ENCODE measurements at places on chromosomes 2 and 18.

- DNase-seq, result no peak
These were observed 8.4 kb downstream of the COX5B start for GRCh38 chr2:97654309-97654708.

- no peak for DNase-seq
These were observed 20.7 kb downstream of the BOK start for GRCh38 chr2:241579281-241579680.

GRCh38 chr18:58067601-58068000 lies 23.6 kb downstream of the NEDD4L start:
- DNase-seq, result no peak

DNA sequence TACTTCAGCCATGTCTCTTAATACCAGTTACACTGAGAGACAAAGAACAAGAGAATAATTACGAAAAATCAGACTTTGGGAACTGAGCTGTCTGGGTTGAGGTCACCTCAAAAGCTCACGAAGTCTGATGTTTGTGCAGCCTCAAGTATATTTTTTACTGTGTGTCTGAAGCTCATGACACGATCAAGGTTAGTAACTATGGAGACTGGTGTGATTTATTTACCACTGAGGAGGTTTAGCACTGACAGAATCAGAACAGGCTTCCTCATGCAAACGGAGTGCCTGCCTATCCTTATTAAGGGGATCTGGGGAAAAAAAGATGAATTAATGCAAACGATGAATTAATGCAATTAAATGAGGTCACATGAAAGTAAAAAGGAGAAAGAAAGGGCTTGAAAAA lies 61.1 kb upstream of the RAPH1 start:
- DNase-seq, result peak; percentile 8

- peak; percentile 47 for DNase-seq
These were observed 322.8 kb upstream of the TANK start for GRCh38 chr2:160837416-160837815.

DNA sequence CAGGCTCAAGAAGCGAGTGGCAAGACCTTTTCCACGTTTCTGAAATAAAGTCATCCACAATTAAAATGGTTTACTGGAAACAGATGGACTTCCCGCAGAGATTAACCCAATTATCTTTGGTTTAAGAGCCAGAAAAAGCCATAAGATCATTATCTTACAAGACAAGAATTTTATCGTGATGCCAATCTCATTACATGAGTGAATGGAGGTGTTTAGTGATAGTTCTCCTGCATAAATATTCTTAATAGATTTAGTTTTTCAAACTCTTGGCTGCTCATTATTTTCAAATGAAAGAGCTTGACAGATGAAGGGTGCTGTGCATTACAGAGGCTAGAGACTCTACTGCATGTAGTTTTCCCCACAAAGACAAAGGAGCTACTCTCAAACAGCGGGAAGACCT lies 1028.4 kb upstream of the PIK3C3 start:
- no peak for DNase-seq

DNA sequence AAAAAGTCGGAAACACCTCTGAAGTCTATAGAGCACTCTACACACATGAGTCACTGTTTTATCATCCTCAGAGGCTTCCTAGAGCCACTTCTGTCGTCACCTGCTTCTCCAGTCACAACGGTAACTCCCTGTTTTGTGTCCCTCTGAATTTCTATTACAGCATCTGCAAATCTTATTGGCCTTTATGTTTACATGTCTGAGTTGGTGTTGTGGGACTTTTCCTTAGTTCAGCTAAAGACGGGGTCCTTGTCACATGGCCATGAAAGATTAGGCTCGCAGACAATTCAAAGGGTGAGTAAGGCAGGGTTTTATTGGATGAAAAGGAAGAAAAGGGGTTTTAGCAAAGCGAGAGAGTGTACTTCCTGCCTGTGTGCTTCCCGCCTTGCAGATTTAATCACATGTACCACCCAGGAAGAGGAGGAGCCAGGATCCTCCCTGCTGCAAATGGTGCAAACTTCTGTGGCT lies 185.6 kb downstream of the LPIN1 start:
- no peak for DNase-seq

DNA sequence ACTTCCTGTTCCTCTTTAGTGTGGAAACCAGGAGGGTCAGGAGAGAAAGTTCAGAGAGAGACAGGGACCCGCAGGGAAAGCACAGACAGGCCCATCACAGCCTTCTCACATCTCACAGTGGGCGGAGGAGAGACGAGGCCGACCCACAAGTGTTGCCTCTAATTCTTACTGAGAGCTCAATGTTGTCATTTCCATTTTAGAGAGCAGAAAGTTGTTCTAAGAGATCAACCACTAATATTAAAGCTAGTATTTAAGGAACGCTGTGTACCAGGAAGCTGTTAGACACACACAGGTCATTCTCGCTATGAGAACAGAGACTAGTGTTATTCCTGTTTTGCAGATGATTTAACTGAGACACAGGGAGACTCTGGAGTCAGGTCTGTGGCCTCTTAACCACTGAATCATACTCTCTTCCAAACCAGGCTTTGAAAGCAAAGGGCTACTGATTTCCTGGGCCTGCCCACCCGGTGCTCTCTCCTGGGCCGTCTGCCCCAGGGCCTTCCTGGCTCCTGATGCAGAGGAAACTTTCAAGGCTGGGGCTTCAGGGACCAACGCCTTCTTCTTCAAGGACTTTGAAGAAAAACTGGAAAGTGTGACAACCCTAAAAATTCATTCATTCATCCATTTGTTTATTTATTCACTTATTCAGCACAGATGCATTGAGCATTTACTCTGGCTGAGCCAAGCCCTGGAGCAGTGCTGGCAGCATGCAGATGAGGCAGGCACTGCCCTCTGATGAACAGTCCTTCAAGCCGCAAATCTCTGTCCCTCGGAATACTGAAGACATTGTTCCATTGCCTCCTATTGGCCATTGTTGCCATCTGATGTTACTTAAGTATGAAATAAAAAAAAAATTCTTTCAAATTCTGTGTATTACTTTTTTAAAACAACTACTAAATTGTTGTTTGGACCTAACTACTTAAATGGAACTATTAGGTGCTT lies 37.2 kb upstream of the BIN1 start:
- peak; percentile 50 for DNase-seq

DNA sequence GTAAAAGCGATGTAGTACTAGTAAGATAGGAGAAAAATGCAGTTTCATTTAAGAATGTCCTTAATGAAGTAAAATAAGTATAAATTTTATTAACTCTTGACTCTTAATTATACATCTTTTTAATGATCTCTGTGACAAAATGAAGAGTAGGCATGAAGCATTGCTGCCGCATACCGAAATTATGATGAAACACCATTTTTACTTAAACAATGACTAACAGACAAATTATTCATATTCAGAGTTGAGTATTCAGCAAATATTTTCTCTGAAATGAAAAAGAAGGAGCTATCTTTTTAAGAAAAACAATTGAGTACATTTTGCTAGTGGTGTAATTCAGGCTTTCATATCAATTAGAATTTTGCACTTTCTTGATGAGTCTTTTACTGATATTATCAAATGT lies 150.6 kb upstream of the DOCK10 start:
- DNase-seq, result peak; percentile 67

- DNase-seq, result peak; percentile 26
These were observed 47.8 kb upstream of the MAPRE3 start for GRCh38 chr2:26922405-26923188.
